ENCODE measurements at places on chromosomes 5 and 9.

- no peak for DNase-seq
These were observed 16.7 kb upstream of the PDCL start for GRCh38 chr9:122845116-122845515.

GRCh38 chr5:151923866-151924476 lies 680 bp downstream of the GLRA1 start:
- DNase-seq: peak; percentile 52

DNA sequence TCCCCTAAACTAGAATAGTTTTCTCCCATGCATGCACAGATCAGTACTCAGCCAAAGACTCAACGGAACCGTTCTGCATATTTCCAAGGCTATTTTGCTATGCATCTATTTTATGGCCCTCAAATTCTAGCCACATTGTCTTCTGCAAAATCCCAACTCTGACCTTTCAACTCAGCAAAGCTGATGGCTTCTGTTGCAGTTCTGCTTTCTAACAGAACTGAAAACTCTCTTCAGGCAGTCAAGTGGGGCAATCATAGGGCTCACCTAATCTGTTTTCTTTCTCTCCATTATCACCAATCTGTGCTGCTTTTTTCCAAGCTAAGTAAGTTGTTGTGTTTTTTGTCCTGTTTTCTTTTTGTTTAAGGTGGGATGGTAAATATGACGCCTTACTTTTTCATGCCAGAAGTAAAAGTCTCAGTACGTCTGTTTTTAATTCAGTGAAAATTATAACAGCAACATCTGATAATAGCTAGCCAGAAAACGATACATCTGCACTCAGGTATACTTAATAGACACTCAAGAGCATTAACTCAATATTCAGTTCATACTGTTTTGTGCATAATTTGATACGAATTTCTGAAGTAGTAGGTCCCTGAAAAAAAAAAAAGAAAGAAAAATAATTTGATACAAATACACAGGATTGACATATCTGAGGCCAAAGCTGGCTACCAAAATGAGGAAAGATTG lies 454.3 kb downstream of the TLE1 start:
- no peak for DNase-seq

DNA sequence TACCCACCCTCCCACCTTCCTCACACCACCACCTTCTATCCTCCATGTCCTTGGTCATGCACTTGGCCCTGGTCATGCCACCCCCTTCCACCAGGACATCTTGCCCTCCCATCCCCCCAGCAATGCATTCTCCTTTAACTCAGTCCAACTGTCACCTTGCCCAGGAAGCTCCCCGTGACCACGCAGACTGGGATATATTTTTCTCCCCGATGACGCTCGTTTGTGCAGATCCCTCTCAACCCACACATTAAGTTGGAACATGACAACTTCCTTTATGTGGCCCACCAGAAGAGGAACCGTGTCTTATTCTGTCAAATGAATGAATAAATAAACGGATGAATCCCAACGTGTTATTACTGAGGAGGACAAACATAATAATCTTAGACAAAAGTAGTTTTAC lies 82.8 kb upstream of the TAS2R1 start:
- no peak for DNase-seq

DNA sequence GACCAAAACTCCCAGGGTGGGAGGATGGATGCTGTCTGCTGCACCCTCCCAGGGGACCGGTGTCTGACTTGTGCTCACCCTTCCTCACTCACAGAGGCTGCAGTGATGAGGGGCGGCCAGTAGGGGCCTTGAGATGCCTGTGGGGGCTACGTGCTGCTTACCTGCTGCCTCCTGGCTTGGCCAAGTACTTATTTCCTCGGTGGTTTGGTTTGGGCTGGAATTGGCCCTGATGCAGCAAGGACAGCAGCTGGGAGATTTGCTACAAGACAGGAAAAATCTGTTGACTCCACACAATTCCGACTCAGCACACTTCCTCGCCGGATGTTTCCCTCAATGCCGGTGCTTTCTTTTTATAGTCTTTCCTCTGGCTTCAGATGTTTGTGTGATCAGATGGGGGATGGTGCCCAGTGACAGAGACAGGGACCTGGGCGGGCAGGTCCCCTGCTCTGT lies 6.6 kb downstream of the PCDH12 start:
- peak; percentile 74 for DNase-seq

DNA sequence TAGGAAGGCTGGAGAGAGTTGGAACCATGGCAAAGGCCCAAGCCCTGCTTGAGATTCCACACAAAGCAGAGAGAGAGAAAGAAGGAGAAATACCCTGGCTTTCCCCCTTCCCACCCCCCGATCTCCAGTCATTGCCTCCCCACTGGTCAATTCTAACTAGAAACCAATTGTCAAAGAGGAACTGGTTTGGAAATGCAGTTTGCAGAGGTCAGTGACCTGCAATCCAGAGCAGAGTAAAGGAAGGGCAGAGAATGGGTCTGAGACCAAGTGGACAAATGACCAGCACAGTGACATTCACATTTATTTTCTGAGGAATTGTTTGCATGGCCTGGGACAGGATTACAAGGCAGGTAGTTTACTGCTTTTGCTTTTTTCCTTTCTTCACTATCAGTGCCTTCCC lies 37.5 kb upstream of the ZFYVE16 start:
- DNase-seq: no peak

- DNase-seq: no peak
These were observed 382.9 kb downstream of the TMEM161B start for GRCh38 chr5:87885758-87886157.

GRCh38 chr9:91043811-91044175 lies 242.2 kb downstream of the SYK start:
- no peak for DNase-seq

DNA sequence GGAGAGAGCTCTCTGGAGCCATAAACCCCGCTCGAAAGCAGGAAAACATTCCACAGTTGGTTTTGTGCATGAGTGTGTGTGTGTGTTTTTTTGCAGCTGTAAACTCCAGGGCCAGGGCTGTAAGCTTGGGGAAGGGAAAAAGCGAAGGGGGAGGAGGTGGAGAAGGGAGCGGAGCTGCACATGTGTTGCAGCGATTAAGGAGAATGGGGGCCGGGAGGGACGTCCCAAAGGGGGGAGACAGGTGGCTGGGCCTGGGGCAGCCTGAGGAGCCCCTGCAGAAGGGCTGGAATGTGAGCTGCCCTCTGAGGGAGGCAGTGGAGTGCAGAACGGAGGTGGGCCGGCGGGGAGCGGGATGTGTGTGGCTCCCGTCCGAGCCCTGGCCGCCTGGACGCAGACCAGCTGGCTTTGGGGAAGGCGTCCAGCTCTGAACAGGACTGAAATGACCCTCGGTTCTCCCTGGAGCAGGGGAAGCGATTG lies 2.7 kb upstream of the MYMK start:
- DNase-seq: no peak

- no peak for DNase-seq
These were observed 607.4 kb downstream of the KIF4B start for GRCh38 chr5:155620821-155621410.

- no peak for DNase-seq
These were observed 239.6 kb downstream of the PAPPA start for GRCh38 chr9:116393198-116393597.

DNA sequence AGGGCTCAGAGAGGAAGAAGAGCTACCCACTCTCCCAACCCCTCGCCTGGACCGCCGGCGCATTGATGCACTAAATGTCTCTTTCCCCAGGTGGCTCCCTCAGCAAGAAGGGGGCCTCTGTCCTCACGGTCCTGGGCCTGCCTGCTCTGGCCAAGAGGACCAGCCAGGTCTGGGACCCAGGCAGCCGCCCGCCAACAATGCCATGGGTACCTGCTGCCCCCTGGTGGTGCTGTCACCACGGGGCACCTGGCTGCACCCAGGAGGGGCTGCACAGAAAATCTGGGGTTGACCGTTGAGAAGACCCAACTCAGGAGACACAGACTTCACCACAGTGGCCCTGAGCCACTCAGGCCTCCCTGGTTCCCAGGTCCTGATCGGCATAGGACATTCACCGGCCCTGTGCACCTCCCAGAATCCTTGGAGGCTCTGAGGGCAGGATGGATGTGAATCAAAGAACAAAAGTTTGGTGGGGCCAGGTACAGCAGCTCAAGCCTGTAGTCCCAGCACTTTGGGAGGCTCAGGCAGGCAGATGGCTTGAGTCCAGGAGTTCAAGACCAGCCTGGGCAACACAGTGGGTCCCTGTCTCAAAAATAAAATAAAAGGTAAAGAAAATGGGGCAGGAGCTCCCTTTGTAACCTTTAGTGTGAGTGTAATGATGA lies 2.4 kb upstream of the VAV2 start:
- peak; percentile 86 for DNase-seq

GRCh38 chr9:101333490-101333889 lies 51.3 kb downstream of the BAAT start:
- DNase-seq: no peak

- no peak for DNase-seq
These were observed 34.5 kb downstream of the COL15A1 start for GRCh38 chr9:98978231-98978681.

- no peak for DNase-seq
These were observed 1.8 kb downstream of the SLC34A3 start for GRCh38 chr9:137232510-137232909.

GRCh38 chr9:121509180-121509579 lies 9.5 kb upstream of the GGTA1 start:
- no peak for DNase-seq

DNA sequence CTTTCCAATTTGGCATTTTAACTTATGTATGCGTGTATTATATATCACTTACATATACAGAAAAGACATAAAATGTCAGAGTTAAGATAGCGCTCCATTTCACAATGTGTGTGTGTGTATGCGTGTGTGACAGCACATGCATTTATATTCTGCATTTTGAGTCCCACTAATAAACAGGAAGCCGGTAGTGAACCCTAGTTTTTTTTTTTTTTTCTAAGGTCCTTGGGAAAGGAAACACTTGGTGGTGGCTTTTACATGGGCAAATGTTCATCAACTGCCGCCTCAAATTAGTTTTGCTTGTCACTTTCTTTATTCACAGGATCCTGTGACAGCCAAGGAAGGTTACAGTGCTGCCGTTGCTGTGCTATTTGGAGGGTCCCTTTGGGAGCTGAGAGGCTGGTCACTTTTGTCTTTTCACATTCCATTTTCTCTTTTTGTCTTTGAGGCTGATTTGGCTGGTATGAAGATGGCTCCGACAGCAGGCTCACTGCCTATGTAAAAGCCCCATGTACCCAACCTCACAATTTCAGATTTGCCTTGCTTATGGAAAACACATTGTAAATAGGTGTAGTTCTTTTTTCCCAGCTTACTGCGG lies 298.9 kb downstream of the CSNK1G3 start:
- no peak for DNase-seq

DNA sequence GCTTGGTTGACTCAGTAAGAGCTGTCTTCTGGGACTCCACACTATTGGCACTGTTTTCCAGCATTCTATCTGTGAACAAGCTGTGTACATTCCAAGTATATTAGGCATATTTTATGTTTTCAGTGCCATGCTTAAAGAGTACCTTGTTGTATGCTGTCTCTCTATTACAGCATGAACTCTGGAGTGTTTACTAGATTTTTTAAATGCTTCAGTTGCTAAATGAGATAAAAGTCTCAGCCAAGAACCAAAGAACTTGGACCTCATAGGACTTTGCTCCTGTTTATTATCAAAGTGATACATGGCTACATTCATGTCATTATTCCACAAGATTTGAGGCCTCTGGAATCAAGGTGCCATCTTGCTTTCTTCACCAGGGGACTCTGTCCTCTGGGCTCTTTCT lies 167.2 kb downstream of the C9orf152 start:
- no peak for DNase-seq

- no peak for DNase-seq
These were observed 121.4 kb downstream of the DOCK8 start for GRCh38 chr9:336039-336438.

- no peak for DNase-seq
These were observed 98.4 kb downstream of the CRB2 start for GRCh38 chr9:123454361-123454760.

DNA sequence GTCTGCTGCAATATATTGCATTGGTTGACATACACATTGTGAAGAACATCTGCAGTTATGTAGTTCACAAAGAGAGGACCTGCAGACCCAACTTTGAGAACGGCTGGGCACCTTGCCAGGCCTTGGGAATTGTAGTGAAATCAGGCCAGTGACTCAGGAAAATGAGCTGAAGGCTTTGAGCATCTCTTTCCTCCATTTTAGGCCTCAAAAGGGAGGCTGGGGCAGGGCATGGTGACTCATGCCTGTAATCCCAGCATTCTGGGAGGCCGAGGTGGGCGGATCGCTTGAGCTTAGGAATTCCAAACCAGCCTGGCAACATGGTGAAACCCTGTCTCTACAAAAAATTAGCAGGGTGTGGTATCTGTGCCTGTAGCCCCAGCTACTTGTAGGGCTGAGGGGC lies 1.4 kb upstream of the IPPK start:
- no peak for DNase-seq

- no peak for DNase-seq
These were observed 131.7 kb upstream of the GPR151 start for GRCh38 chr5:146647656-146648199.

DNA sequence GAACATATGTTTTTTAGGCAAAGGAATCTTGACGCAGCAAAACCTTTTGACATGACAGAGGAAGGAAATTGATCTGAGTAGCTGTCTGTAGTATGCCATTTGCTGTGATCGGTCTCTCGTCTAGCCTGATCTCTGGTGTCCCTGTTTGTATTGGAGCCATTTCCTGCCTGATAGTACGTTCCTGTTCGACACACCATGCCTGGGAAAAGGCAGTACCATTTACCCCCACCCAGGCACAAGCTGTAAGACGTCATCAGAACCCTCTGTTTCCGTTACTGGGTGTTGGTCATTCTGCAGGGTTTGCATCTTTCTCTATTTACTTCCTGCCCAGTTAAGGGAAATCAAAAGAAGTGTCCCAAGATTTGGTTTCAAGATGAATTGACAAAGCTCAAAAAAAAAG lies 129.7 kb downstream of the CEMIP2 start:
- no peak for DNase-seq

GRCh38 chr5:50822761-50823160 lies 156.3 kb downstream of the PARP8 start:
- DNase-seq: no peak

- no peak for DNase-seq
These were observed at the start of gene IL7R for GRCh38 chr5:35856765-35857351. Gene IL7R, plus strand, starts transcription at chr5:35856891. Its CDS starts 87 bp downstream, at chr5:35856978.

DNA sequence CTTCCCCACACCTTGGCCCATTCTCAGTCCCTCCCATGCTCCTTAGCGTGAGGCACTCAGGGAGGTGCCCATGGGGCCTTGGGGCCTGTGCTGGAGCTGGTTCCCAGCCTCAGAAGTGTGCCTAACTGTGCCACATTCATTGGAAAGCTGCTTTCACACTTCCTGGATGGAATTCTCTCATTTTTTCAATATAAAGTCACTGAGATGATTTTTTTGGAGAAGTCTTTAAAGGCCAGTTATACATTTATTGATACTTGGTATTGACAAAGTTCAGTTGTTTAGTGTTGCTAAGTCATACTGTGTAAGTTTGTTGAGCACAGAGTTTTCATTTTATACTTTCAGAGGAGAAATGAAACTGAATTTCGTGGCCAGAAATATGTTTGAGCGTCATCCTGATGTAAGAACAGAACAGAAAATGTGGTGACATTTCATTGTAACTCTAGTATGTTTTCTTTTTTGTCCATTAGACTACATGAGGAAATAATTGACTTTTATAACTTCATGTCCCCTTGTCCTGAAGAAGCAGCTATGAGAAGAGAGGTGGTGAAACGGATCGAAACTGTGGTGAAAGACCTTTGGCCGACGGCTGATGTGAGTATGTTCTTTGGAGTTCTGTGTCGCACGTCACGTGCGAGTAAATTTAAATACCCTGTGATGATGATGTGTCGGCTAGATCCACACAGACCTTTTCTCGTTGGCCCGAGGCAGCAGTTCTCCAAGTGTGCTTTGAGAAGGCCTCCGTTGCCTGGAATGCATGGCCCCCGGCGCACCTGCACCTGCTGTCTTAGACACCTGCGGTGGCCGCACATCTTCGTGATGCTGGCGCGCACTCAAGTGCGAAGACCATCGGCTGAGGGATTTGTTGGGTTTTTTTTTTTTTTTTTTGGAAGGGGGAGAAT lies 24.1 kb downstream of the TENT4A start:
- no peak for DNase-seq

Data from HEK293T (cell line).